Head of caudate nucleus (tissue), 42 donors: ENCODE measurements at places on chromosomes 2 and 18.
A peak's percentile ranks its signal among the peaks of the same experiment; 100 is the strongest.

DNA sequence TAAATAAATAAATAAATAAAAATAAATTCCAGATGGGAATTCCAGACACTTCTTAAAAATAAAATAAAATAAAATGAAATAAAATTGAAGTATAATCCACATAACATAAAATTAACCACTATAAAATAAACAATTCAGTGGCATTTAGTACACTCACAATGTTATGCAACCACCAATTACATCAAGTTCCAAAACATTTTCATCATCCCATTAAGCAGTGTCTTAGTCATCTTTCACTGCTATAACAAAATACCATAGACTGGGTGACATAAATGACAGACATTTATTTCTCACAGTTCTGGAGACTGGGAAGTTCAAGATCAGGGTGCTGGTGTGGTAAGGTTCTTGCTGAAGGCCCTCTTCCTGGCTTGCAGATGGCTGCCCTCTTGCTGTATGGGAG is 22.6 kb upstream of the PROKR1 start:
- no peak for DNase-seq

DNA sequence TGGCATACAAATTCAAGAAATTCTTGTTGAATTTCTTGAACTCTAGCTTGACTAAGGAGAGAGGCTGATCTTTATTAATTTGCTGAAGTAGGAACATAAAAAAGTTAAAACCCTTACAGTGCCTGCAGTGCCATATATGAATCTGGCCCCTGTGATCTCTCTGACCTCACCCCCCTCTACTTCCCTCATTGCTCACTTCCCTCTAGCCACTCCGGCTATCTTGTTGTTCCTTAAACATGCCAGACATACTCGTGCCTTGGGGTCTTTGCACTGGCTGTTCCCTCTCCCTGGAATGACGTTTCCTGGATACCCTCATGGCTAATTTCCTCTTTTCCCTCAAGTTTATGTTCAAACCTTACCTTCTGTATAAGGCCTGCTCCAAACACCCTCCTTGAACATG is 246.3 kb upstream of the SIX2 start:
- DNase-seq: no peak

DNA sequence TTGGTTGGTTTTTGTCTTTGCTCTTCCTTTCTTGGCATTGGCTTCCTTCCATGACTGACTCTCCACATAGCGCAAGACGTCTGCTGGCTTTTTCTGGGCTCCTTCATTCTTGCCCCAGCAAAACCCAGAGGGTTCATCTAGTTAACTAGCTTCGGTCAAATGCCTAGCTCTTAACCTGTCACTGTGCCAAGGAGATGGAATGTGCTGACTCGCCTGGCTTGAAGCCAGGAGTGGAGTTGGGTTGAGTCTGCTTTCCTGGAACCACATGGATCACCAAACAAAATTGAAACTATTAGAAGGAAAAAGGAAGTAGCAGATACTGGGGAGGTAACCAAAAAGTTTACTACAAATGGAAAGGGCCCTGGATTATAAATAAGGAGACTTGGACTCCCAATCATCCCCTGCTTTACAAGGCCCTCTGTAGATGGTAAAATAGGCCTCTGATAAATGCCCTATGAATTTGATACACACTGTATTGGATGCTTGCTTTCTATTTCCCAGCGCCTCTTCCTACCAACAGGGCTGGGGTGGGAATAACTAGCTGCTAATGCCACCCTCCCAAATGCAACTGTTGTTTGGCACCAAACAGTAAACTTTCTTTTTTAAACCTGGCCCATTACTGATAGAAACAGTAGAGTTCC is 11.3 kb downstream of the MALT1 start:
- no peak for DNase-seq

- no peak for DNase-seq
Observed at GRCh38 chr18:26421503-26421902, 126.8 kb downstream of the KCTD1 start.

GRCh38 chr2:104177179-104177578 is 676.7 kb upstream of the POU3F3 start:
- DNase-seq: no peak

DNA sequence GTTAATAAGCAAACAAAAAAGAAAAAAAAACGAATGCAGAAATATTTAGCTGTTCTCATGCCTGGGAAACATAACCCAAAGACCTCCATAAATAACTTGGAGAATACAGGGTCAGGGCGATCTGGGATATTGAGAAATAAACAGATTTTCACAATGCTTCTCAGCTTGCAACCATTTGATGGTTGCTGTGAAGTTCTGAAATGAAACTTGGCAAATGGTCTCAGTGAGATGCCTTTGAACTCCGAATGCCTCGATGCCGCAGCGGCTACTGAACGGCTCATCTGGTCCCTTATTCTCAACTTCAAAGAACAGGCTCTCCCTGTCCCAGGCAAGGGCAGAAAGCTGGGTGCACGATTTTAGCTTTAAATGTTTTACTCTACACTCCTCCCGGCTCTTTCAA is 78.1 kb downstream of the ZNF516 start:
- no peak for DNase-seq

DNA sequence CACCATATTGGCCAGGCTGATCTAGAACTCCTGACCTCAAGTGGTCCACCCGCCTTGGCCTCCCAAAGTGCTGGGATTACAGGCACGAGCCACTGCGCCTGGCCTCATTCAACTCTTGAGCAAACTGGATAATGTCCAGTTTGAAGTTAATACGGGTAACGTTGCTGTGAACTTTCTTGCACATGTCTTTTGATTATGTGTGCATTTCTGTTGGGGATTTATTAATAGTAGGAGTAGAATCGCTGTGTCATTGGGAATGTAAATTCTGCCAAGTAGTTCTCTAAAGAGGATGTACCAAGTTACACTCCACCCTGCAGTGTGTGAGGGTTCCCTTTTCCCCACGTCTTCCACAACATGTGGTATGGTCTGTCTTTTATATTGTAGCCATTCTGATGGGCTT is 6.2 kb downstream of the IMPA2 start:
- no peak for DNase-seq

- no peak for DNase-seq
Observed at GRCh38 chr18:68665628-68666027, 49.3 kb downstream of the TMX3 start.

GRCh38 chr18:64882896-64883295 is 734.0 kb upstream of the LINC00305 start:
- no peak for DNase-seq

GRCh38 chr2:70978341-70979179 is at the start of gene ANKRD53:
Gene ANKRD53 (plus strand): TSS chr2:70978630. CDS start chr2:70978646, 16 bp downstream.
- no peak for DNase-seq

DNA sequence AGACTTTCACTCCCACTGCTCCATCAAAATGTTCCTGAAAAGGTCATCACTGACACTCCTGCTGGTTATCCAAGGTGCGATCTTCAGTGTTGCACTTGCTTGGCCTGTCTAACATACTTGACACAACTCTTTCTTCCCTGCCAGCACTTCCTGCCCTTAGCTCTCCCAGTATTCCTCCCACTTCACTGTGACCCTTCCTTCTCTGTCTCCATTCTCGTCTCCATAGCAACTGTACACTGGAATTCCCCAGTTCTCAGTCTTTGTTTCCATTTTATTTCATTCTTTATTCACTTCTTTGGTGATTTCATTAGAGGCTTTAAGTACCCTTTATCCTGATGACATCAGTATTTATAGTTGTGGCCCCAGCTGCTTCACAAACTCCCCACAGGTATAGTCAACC is 333.0 kb downstream of the IRS1 start:
- no peak for DNase-seq

DNA sequence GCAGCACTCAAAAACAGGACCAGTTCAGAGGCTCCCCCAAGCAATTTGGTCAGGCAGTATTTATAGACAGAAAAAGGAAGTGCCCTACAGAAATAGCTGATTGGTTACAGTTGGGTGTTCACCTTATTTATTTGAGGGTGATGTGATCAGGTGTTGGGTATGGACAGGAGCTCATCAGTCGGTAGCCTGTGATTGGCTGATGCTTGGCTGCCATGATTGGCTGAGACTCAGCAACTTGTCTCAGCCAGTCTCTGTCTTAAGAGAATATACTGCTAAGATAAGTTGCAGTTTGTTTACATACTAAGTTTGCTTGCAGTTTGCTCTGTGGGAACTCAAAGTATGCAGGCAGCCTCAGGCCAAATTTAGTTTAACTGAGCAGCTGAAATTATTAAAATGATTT is 9.4 kb downstream of the ABCG8 start:
- DNase-seq: no peak

- DNase-seq: peak; percentile 39
Observed at GRCh38 chr18:37253394-37254235, 312.0 kb downstream of the CELF4 start.

DNA sequence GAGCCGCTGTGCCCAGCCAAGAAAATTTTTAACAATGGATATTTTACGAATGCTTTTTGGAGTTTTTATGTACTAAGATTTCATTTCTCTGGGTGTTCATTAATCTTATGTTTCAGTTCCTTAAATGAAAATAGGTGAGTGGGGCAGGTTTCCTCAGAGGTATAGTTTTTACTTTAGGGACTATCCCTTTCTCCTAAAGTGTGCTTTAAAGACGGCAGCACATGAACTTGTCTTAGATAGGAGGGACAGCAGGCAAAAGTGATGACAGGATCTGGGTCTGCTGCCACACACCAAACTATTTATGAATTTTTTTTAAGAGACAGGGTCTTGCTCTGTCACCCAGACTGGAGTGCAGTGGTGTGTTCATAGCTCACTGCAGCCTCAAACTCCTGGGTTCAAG is 8.0 kb upstream of the REL start:
- no peak for DNase-seq

- DNase-seq: no peak
Observed at GRCh38 chr2:70656421-70657010, 102.9 kb upstream of the TGFA start.

DNA sequence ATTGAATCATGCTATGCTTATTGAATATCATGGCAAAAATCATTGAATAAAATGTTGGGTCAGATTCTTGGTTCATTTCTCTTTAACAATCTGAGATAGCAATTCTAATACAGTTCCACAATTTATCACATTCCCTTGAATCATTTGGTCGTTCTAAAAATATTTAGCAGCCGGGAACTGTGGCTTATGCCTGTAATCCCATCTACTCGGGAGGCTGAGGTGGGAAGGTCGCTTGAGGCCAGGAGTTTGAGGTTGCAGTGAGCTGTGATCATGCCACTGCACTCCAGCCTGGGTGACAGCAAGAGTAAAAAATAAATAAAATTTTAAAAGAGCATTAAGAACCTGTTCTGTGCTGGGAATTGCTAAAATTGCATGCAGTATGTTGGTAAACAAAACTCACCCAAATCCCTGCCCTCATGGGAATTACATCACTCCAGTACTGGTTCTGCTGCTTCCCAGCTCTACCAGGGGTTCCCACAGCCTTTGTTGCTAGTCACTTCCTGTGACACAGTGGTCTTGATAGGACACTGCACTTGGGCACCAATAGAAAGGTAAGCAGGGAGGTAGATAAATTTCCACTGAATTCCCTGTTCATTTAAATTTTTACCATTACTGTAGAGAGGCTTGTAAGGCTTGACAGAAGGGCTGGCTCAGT is 200.4 kb downstream of the CTNNA2 start:
- no peak for DNase-seq

DNA sequence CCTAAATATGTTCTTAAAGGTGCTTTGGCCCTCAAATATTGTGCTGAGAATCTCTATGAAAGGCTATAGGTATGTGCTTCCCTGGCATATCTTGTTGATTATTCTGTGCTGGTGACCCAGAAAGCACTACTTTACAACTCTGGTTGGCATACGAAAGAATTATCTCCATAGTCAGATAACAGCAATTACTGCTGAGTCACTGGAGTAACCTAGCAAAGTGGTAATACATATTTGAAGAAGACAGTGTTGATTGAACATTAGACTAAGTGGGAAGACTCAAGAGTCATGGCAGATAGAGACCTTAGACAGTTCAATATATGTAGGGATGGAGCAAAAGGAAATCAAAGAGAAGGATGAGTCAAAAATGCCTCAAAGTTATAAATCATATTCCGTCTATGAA is 1978.5 kb upstream of the LRRTM1 start:
- DNase-seq: no peak

DNA sequence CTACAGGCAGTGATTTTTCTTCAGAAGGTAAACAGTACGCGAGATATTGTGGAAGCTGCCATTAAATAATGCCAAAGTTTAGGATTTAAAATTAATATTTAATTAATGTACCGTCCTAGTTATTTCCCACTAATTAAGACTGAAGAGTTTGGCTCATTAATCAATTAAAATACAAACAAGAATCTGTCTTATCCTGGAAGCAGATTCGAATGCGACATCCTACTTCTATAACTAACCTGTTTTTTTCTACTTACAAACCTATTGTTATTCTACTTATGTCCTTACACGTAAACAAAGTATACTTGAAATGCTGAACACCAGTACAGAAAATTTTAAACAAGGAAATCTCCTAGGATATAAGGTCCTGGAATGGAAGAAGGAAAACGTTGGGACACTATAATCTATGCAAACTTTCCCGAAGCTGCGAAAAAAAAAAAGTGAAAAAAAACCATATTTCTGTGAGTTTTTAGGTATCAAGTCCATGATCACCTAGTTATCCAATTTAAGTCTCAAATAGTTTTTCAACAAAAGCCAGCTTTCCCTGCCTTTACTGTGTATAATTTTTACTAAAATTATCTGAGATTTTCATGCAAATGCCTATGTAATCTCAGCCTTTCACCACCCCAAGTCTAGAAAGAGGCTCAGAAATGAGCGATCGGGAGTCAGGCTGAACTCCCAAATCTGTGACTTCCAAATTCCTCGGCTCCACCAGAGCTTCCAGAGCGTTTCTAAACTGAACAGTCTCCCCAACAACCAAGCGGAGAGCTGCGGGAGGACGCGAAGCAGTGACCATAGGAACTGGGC is 1.2 kb upstream of the C2orf15 start:
- DNase-seq: no peak

DNA sequence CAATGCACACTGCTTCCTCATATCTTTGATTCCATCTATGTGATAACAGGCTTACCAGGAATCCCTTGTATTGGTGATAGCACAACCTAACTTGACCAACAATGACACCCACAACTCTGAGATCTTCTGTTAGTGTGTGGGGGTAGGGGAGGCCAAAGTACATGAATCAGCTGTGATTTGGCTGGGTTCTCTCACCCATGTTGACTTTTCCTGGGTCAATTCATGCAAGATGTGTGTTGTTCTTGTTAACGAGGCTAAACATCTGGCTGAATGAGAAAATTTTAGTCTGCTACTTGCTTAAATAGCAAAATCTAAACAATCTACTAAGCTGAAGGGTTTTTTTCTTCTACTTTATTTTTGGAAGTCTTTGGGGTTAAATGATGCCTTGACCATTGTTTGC is 341.2 kb upstream of the SLC14A2 start:
- no peak for DNase-seq

GRCh38 chr2:30706534-30707303 is 100.5 kb downstream of the CAPN13 start:
- peak; percentile 55 for DNase-seq

DNA sequence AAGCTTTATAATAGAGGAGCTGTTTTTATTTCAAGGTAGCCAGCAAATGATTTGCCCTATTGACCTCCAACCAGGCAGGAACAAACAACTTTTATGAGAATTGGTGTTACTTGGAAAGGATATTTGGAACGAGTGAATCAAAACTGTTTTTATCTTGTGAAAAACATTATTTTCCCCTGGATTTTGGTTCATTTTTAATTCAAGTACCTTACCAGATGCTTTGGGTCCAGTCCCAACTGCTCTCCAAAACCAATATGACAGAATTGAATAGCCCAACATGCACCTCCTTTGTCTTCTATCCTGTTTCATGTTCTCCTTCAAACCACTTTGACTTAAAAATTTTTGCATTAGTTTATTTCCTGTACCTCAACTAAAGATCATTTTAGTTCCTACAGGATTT is 178.6 kb upstream of the RBMS1 start:
- DNase-seq: no peak
